ENCODE measurements at places on chromosomes 1 and 21.

- peak; percentile 10 for DNase-seq
These were observed 475 bp upstream of the TDRD10 start for GRCh38 chr1:154501423-154502065.

DNA sequence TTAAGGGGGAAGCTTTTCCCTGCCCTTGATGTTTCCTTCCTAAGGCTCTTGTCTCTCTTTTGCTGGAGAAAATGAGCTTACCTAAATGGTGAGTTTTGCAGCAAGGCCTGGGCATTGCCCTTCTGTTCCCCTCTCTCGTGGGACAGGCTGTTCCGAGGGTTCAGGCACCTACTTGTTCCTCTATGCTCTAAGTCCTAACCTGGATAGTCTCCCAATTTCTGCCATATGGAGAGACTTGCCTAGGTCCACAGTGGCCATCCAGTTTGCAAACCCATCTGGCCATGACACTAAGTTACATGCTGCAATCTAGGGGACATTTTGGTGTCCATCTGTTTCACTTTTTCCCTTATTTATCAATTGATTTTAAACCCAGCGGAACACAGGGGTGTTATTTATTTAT is 192.0 kb upstream of the KIAA0040 start:
- no peak for DNase-seq

DNA sequence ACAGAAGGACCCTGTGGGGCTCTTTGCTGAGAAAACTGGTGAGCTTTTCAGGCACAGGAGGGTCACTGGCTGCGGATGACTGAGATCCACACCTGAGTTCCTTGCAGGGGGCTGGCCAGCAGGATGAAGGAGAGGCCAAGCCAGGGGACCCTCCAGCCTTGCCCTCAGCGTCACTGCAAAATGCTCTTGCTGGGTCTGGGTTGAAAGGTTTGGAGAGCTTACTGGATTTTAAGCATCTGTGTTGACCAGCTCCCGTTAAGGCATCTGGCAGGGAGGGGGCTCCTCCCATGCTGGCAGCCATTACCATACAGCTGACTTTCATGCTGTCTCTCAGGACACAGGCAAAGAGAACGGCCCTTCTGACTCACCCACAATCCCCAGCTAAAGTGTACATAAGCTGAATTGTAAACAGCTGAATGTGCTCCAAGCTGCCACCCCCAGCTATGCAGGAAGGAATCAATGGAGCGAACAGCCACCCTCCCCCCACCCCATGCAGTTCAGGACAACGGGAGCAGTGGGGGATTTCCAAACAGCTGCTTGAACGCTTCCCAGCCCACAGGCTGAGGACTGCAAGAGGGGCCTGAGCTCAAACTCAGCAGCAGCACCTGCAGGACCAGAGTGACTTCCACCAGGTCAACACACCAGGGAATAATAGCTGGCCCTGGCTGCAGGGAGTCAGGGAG is 21.3 kb upstream of the A3GALT2 start:
- DNase-seq: no peak

DNA sequence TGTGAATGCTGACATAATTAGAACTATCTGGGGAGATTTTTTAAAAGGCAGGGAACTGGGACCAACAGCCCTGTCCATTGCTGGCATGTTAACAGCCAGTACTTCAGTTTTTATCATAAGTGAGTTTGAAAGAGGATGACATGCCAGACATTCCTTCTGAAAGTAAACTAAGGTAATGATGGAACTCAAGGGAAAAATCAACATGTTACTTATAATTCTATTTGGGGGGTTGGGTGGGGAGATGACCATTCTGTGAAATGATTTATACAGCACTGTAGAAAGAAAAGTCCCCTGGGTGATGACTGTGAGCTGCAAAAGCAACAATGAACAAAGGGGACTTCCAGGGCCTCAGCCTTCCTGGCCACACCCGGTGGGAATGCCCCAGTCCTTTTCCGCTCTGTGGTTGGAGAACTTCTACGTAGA is 5.4 kb upstream of the LAMC2 start:
- DNase-seq: no peak

DNA sequence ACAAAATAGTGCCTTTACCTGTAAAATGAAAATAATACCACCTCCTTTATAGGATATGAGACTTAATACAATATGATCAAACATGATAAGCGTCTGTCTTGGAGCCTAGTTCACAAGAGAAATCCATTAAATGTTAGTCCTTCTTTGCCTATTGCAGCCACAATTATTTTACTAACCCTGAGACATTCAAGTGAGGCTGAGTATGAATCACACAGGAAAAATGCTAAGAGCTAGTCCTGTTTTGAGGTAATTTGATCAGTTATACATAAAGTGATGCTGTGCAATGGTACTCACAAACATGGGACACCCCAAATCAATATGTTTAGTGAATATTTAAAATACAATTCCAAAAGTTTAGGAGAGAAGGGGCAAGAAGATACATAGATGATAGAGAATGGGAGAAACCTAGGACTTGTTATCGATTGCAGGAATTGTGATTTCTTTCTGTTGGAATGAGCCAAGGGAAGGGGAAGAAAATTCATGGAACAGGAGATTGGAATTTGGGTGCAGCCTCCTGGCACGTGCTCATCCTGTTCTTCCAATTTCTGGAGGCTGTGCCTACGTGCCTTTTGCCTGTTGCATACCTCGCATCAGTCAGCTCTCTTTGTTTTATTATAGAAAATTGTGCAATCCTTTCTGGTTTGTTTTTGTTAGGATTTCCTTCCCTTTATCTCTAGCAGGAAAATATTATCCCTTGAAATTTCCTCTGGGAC is 39.9 kb upstream of the BACH1 start:
- DNase-seq: no peak

DNA sequence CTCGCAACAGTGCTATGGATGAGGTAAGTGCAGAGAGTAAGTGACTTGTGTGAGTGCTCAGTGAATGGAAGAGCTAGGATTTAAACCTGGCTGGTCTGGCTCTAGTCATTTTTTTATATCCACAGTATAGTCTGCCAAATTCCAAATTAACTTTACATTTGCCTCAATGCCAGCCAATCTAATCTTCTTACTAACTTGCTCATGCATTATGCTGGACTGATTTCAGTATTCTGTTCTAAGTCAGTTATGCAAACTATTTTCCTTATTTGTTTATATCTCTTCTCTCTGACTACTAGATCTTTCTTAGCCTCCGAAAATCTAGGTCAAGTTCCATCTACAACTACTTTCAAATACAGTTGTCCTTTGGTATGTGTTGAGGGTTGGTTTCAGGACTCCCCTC is 133.3 kb downstream of the XPR1 start:
- DNase-seq: no peak

DNA sequence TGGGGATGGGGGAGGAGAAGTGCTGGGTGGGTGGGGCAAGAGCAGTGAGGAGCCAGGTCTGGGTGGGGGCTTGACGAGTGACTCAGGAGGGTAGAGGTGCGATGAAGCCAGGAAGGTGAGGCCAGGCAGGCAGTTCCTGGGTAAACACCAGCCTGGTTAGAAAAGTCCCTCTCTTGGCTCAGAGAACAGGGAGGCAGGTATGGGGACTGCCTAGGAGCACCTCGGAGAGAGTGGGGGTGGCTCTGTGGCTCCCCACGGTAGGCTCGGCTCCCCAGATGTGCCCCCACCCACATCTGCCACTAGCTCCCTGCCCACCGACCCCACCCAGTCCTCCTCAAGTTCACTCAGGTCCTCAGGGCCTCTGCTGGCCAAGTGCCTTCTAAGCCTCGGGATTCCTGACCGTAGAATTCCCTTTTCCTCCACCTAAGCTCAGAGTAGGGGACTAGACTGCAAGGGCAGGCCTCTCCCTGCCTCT is 1.2 kb downstream of the HSPG2 start:
- DNase-seq: no peak

DNA sequence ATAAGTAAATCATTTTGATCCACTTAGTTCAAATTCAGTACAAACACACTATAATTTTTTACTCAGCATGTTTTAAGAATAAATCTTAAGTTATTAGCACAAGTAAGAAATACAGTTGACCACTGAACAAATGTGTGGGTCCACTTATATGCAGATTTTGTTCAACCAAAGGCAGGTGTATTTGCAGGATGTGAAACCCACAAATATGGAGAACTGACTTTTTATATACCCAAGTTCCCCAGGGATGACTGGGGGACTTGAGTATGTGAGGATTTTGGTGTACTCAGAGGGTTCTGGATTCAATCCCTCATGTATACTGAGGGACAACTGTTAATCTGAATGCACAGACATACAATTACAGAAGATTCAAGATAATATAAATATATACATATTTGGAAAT is 25.7 kb upstream of the ERICH3 start:
- no peak for DNase-seq

DNA sequence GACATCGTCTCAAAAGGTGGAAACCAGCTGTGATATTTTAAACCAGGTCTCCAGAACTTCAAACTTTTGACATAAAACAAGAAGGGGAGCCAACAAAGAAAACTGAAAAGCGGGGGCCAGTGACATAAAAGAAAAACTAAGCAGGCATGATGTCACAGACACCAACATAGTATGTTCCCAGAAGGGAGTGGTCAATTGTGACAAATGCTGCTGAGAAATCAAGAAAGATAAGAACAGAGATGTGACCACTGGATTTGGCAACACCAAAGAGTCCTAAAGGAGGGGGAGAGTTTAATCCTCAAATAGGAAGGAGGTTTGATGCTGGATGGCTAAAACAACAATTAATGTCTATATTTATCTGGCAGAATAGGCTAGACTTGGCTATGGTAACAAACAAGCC is 2.3 kb upstream of the RNF19B start:
- DNase-seq: no peak

GRCh38 chr1:3454811-3455618 is 550 bp downstream of the ARHGEF16 start:
- DNase-seq: no peak

DNA sequence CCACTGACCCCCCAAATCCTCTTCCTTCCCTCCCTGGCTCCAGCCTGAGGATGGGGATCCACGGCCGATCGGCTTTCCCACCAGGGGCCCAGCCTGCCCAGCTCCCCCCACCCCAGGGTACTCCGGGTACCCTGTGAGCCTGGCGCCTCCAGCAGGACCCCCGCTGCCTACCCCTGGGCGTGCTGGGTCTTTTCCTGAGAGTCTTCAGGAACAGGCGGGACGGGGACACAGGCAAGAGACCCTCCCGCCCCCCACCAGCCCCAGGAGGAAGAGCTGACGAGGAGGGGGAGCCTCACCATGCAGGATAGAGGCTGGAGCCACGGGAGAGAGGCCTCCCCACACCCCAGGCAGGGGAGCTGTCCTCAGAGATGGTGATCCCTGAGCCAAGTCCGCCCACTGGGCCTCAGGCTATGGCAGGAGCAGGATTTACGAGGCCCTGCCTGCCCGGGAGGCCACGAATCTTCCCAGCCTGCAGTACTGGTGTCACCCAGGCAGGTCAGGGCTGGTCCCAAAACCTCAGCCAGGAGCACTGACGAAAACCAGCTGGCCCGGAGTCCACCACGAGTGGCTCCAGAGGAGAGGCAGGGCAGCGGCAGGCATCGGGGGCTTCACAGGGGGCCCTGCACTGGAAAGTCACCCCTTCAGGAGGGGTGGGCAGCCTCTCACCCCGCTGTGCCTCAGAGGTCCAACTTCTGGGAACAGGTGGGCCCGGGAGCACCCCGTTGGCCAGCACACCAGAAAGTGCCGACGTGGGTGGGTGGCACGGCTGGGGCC is 58.0 kb downstream of the MEGF6 start:
- DNase-seq: no peak

GRCh38 chr1:94851571-94851970 is 31.4 kb downstream of the SLC44A3 start:
- DNase-seq: no peak

DNA sequence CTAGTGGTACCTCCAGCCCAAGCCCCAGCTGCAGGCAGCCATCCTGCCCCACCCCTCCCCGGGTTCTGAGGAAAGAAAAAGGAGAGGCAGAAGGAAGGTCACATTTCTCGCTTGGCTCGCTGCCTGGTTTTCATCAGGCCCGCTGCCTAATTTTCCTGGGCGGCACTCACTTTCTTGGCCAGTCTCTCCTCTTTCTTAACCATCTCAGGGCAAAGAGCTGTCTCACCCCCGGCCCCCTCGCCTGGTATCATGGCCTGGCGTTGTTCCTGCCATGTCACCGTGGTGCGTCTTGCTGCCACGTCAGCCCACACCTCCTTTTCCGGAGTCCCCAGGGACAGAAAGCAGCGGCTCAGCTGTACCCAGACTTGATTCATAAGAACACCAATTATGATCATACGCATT is 26.6 kb upstream of the CASZ1 start:
- no peak for DNase-seq

DNA sequence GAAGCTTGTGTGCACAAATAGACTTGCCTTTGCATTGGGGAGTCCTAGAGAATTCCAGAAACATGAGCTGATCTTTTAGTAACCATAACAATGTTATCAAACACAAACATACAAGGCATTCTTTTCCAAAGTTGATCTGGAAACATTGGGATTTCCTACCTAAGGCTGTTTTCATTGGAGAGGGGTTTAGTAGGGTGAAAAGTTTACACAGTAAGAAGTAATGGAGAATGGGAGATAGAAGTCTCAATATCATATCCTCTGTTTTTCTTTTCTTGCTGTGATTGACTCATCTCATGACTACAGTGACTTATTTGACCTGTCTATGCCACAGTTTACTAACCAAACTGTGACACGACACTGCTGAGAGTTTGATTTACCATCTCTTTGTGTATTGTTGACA is 65.6 kb upstream of the PLA2G4A start:
- no peak for DNase-seq

GRCh38 chr1:52028328-52028727 is 5.3 kb downstream of the KTI12 start:
- DNase-seq: no peak

GRCh38 chr1:48738356-48738755 is 38.3 kb downstream of the BEND5 start:
- DNase-seq: no peak

DNA sequence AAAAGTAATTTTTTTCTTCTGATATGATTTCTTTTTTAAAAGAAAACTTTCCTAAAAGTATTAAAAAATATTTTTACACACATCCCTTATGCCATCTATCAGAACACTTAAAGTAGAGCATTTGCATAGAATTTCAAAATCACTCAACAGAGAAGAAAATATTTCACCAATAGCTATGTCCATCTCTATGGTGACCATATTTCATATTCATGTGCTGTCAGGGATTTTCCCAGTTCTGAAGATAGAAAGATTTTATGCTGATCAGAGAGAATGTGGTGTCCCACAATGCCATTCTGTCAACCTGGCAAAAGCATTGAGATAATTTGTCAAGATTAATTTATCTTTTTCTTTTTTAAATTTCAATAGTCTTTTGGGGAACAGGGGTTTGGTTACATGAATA is 87.0 kb downstream of the C4BPA start:
- DNase-seq: no peak

- no peak for DNase-seq
These were observed 4.9 kb upstream of the MAPKAPK2 start for GRCh38 chr1:206679738-206680211.

GRCh38 chr21:38280454-38280853 is 23.7 kb downstream of the KCNJ15 start:
- no peak for DNase-seq

Measured in stimulated activated naive CD8-positive, alpha-beta T cell treated with anti-CD3 and anti-CD28 coated beads, Interleukin-15, amount 100 ng/mL, for 72 hours (primary cell).